ENCODE measurements at places on chromosomes 2 and 18. TPM values are rescaled to one million over a fixed set of nuclear protein-coding genes. Genes with fewer than 3 reads are reported as not detected.

GRCh38 chr18:74528478-74528877, 5.8 kb upstream of the CNDP1 start:
- DNase-seq, result no peak

DNA sequence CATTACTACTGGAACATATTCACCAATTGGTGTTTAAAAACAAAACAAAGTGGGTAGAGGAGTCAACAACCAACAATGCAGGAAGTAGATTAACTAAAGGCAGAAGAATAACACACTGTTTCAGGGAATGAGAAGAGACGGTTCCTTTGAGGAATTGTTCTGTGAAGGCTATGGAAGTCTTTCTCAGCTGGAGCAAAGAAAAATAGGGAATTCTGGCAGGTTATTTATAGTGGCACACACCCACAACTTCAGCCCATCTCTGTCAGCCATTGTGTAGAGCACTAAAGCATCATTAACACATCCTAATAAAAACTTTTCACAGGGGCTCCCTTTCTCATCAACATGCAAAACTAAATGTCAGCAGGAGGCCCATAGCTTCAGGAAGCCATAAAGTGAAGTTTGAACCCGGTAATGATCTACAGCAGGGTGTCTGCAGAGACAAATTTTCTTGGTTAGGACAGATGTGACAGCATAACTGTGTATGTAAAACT, 113.6 kb downstream of the CDH2 start:
- no peak for DNase-seq

DNA sequence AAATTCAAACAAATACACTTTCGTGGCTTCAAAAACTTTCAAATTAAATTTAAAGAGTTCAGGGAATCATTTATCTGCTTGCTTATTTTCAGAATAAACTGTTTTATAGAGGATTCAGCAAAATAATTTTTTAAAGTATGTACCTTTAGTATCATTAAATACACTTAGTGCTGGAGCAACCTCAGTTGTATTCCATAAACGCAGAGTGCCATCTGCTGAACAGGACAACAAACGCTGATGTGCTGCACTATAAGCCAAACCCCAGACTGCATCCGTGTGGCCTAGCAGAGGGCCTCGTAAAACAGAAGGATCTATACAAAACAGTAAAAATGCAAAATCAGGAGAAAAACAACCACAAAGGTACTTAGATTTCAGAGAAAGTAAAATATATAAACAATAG, 108.6 kb downstream of the STRN start:
- no peak for DNase-seq

GRCh38 chr2:218743068-218743467, 32.4 kb downstream of the TTLL4 start:
- no peak for DNase-seq

GRCh38 chr2:39378968-39379367, 58.1 kb downstream of the MAP4K3 start:
- DNase-seq, result no peak

DNA sequence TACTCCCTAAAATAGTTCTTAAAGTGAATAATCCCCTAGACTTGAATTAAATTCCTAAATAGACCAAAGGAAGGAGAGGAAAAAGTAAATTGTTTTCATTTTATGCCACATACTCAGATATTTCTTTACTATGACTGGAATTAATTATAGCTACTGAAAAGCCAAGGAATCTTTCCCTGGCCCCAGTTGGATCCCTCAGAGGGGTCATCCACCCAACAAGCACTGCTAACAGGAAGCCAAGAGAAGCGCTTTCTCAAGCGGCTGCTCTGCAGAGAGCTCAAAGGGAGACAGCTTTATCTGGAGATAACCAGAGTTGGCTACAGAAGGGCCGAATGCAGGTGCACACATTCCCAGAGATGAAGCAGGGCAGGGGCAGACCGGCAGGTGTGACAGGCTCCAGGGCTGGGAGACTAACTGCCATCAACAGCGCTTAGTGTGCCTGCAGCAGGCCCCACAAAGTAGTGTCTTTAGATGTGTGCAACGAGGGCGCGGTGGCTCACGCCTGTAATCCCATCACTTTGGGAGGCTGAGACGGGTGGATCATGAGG, 51.1 kb downstream of the POLR1A start:
- DNase-seq, result no peak

DNA sequence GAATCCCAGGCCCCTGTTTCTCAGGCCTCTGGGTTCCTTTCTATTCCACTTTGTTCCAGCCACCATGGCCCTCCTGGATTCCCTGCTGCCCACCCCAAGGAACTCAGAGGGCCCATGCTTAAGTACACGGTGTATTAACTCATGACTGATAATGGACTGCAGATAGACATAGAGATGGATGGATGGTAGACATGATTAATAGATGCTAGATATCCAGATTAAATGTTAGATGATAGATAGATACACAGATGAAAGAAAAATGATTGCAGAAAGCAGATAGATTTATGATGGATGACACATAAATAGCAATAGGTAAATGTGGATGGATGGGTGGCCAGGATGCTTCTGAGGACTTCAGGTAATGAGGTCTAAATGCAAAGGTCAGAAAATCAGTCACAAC, 278.0 kb downstream of the CELF4 start:
- no peak for DNase-seq

DNA sequence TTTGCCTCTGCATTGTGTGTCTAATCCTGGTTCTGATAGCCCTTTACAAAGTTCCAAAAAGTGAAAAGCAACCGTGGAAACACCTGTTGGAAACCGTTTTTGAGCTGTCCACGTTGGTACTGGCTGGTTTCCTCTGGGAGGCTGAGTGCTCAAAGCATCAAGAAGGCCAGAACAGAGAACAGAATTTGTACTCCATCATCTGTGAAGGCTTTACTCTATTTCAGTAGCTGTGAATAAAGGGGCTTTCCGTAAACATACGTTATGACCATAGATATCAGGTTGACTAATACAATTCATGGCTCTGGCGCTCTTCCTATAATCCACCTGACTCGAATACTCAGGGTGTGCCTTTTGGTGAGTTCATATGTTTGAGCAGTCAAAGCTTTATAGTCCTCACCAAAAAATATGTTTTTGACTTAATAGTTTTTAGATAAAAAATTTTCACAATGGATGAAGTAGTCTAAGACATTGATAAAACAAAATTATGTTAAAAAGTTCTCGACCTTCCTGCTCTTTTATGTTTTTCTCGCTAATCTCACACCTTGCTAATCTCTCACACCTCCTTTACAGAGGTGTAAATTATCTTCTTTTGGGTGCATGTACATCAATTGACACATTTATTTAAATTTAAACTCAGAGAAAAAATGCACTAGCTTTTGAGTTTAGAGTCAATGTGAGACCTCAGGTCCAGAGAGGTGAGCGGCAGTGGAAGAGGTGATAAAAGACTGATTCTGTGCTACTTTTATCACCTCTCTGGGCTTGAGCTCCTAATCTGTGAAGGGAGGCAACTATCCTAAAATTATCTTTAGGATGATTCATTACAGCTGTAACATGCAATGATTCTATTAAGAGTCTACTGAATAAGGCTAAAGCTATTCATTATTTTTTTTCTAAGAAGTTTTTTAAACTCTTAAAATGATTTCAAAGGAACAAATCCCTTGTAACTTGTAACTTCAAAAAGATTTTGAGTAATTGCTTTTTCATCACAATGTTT, 65.3 kb downstream of the CXCR4 start:
- DNase-seq, result no peak

DNA sequence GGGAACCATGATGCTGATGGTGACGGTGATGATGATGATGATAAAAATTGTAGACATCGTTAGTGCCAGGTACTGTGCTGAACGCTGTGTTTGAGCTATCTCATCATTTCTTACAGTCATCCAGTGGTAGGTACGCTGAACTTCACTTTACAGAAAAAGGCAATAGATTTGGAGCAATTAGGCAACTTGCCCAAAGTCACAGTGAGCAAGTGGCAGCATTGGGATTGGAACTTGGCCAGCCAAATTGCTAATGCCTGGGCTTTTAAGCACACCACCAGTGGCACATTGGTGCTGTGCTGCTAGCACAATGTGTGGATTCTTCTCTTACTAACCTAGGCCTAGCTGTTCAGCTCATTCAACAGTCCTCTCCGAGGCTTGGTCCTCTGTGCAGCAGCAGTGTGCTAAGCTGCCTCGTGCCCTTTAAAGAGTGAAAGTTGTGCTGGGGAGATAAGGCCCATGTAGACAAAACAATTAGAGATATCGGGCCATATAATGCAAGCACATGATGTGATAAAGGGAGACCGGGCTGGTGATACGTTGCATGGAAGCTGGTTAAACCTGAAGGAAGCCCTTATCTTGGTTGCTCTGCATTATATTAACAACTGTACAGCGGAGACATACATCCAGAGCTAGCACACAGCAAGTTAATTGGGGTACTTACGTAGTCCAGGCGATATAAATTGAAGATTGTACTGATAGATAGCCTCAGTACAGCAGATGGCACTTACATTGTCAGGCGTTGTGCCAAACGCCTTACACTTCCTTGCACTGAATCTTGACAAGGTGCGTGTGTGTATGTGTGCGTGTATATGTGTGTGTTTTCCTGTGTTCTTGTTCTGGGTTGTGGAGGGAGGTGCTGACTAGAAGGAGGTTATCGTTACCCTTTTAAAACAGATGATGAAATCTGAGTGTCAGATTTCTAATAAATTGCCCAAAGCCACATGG, 28.4 kb downstream of the HK2 start:
- peak; percentile 75 for DNase-seq

DNA sequence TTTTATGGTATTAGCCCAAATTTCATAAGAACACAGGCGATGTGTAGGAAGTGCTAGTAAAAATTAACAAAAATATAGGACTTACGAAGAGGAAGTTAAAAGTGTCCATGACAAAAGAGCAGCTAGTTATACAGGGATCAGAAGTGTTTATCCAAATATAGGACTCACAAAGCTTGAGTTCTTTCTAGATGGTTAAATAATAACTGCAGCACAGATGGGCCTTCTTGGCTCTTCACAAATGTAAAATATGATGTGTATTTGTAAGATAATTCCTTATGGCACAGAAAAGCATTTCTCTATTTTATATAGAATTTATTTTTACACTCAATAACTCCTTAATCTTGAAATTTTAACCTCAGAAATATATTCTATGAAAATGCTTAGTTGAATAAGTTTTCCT, 100.9 kb upstream of the SPHKAP start:
- no peak for DNase-seq

- DNase-seq, result no peak
Measured at GRCh38 chr2:237629739-237630138, 2.4 kb downstream of the LRRFIP1 start.

- peak; percentile 46 for DNase-seq
Measured at GRCh38 chr2:191304939-191305875, 60.0 kb downstream of the MYO1B start.

DNA sequence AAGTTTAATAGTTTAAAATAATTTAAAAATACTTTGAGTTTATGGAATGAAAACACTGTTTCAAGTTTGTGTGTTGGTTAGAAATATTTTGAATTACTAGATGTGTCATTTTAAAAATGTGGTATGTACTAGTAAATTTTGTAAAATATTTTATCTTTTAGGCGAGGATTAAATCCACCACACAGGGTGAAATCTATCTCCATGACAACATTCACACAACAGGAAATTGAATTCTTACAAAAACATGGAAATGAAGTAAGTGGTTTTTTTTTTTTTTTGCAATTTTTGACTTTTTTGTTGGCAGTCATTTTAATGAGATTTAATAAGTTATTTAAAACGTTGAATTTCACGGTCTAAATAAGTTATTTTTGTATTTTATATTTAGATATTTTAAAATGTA, 19.4 kb downstream of the AGFG1 start:
- DNase-seq, result no peak

- DNase-seq, result no peak
Measured at GRCh38 chr2:173770947-173771678, 194.1 kb downstream of the SP3 start.

DNA sequence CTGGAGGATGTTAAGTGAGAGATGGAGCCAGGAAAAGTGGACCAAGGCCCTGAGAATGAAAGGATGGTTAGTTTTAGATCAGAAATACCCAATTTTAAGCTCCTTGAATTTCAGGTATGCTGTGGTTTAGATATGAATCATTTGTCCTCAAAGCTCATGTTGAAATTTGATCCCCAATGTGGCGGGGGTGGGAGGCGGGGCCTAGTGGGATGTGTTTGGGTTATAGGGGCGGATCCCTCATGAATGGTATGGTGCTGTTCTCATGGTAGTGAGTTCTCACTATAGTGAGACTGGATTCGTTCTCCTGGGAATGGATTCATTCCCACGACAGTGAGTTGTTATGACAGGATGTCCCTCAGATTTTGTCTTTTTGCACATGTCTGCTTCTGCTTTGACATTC, 11.4 kb downstream of the MYO5B start:
- DNase-seq, result no peak

- DNase-seq, result peak; percentile 34
Measured at GRCh38 chr2:240991378-240992263, 6.8 kb upstream of the SNED1 start.

DNA sequence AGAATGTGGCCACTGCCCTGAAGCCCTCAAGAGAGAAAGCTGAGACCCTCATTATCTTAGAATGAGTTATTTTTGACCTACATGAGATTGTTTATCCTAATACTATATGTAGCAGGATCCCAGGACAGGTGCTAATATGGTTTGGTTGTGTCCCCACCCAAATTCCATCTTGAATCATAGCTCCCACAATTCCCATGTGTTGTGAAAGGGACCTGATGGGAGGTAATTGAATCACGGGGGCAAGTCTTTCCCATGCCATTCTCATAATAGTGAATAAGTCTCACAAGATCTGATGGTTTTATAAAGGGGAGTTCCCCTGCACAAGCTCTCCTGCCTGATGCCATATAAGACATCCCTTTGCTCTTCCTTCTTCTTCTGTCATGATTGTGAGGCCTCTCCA, 76.8 kb downstream of the CCBE1 start:
- DNase-seq, result no peak

GRCh38 chr2:16022548-16023240, 82.3 kb downstream of the MYCN start:
- DNase-seq, result no peak

CRACDL gene
- total RNA-seq, result 7.2 TPM

FSHR gene
- not detected for total RNA-seq

SP140 gene
- total RNA-seq, result 8.2 TPM

MAP2 gene
- total RNA-seq, result 5.2 TPM

MEP1B gene
- total RNA-seq, result 4.1 TPM

Data from Peyer's patch (tissue), 4 donors.